Stimulated activated CD8-positive, alpha-beta memory T cell treated with anti-CD3 and anti-CD28 coated beads, Interleukin-7, amount 100 ng/mL, for 1 hour (primary cell): ENCODE measurements at places on chromosomes 7 and 10.

DNA sequence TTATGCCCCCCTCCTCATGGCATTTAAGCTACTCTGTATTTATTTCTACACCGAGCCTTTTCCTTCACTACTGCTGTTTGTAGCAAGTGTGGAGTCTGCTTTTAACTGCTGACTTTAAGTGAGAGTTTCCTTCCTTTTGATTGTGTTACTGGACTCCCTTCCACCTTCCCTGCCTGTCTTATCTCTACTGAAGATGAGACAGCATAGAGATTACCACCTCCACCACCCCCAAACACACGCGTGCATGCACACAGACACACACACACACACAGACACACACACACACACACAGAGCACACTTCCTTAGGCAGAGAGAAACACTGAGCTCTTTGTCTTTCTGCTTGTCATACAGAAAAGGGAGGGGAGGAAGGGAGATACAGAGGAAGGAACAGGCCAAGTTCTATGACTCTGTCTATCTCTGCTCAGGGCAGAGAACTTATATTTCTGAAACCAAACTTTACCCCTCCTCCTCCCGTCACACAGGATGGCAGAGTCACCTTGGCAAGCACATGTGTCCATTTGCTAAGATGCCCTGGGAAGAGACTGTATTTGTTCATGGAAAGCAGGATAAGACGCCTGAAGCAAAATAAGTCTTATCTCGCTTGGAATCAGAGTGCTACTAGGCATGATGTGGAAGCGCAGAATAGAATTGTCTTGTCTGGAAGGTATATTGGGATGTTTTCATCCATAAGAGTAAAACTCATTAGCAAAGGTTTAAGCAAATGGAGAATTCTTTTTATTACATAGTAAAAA, 81.8 kb upstream of the CAV2 start:
- no peak for DNase-seq

DNA sequence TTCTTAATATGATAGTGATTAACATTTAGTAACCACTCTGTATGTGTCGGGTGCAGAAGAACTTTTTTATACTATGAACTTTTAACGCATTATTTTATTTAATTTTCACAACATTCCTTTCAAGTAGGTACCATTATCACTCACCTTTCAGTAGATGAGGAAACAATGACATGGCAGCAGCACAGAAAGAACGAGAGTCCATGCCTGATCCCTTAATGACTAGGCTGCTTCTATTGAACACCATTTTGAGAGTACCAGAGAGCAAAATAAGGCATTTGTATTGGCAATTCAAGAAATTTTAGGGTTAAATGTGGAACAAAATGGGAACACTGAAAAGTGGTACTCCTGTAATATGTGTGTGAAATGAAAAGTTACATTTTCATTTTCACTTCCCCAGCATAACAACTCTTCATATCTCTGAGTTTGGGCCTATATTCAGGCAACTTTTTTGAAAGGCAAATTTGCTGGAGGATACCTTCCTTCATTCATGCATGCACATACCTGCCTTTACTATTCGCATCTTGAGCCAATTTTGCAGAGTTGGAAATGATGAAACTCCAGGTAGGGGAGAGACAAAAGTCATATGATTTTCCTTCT, 12.8 kb downstream of the LRRN3 start:
- DNase-seq: no peak

DNA sequence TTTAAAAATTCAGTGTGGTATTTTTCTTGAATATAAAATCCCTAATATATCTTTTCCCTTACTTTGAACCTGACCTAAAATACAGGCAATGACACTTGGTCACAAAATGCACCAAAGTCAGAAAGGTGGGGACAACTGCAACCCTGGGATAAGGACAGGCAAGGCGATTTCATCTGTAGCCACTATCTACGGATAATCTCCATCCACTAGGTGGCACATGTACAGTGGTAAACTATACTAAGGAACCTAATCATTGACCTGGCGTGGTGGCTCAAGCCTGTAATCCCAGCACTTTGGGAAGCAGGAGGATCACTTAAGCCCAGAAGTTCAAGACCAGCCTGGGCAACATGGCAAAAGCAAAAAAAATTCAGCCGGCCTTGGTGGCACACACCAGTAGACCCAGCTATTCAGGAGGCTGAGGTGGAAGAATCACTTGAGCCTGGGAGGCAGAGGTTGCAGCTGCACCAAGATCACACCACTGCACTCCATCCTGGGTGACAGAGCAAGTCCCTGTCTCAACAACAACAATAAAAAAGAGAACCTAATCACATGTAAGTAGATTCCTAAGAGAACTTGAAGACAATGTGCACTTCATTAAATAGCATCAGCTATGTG, 98.9 kb downstream of the KMT2C start:
- no peak for DNase-seq

DNA sequence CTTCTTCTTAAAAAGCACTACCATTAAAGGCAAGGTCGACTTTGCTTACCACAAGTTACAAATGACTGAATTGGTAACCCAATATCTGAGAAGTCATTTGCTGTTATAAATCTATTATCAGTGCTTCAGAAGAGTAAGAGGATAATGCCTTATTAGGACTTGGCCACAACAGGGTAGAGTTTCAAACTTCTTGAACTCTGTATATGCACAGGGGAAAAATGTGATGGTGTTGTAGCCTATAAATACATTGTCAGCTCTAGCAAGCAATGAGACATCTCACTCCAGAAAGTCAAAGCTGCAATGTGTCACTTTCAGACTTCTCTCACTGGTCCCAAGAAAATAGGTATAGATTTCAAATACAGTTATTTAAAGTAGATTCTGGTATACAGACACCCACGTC, 9.3 kb downstream of the TFEC start:
- no peak for DNase-seq

DNA sequence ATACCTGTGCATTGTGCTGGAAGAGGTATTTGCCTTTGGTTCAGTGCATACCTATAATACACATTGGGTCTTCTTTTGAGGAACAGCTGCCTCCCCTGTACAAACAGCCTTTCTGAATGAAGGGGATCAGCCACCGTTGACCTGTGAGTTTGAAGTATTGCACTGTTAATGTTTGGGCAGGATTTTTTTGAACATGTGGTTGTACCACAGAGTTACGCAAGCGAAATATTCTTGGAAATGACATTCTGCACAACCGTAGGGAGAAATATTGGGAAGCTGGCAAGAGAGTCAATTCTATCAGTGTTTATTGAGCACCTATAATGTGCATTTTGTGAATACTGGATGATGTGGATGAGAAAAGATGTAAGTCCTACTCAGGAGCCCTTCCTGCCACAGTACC, 270.6 kb downstream of the AUTS2 start:
- no peak for DNase-seq

DNA sequence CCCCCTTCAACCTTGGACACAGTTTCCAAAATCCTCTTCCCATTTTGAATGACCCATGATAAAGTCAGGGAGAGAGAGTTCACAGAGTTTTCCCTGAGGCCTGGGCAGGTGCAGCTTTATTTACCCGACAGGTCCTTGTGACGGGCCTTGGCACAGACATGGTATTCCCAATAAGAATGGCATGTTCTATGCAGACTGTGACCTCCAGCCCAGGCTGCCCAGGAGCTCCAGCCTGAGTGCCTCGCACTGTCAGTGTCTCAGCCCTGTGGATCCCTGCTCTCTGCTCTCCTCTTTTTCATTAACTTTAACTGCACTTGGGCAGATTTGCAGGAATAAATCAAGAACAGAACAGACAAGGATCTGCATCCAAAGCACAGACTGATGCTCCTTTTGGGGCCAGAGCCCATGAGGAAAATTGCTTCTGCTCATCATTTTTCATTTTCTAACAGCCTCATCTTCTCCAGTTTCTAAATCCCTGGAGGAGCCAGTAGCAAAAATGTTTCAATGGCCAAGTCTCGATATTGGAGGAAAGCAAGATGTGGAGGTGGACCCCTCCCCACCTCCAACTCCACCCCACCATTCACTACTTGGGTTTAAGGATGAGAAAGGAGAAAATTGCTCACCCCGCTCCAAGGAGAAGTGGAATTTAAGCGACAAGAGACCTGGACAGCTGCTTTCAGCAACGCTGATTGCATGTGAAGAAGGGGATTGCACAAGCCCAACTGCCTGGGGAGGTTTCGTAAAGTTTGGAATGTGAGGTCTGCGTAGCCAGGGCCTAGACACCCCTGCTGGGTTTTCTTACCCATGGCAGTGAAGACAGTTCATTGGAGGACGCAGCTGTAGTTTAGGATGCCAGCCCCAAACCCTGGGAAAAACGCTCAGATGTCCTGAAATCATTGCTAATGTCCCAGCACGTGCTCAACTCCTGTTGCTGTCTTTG, 225.9 kb downstream of the WDR11 start:
- DNase-seq: no peak

GRCh38 chr7:130432886-130433285, 7.9 kb downstream of the CEP41 start:
- DNase-seq: no peak

GRCh38 chr7:132590162-132590561, 13.9 kb upstream of the PLXNA4 start:
- no peak for DNase-seq

DNA sequence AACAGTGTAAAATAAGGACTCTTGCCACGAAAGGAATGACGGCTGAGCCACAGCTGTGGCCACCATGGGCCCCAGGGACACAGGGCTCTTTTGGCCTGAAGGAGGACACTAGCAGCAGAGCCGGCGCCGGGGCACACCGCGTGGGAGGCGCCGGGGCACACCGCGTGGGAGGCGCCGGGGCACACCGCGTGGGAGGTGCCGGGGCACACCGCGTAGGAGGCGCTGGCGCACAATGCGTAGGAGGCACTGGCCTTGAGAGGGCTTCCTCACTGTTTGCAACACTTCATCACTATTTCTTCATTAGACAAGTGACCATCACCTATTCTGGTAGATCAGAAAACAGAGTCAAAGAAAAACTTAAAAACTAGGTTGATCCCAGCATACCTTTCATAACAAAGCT, 23.4 kb downstream of the ESYT2 start:
- DNase-seq: no peak
